ENCODE measurements at places on chromosomes 3 and 15. TPM values are rescaled to one million over a fixed set of nuclear protein-coding genes. Genes with fewer than 3 reads are reported as not detected.

DNA sequence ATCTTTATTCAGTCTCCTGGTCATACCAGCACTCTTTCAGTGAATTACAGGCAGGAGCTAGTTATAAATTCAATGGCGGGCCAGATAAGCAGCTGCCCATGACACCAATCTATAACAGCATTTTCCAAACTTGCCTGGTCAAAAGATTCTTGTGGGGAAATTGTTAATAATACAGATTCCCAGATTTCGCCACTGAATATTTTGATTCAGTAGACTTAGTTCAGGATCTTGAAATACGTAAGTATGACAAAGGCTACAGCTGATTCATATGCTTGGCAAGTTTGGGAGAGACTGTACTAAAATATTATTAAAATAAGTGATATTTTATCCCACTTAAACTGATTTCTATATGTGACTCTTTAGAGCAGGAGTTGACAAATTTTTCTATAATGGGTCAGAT is 119.3 kb downstream of the TMCO5A start:
- no peak for DNase-seq

GRCh38 chr3:186902154-186902553 is 28.2 kb upstream of the ST6GAL1 start:
- no peak for DNase-seq

- peak; percentile 81 for DNase-seq
These were observed 223.2 kb downstream of the MTHFS start for GRCh38 chr15:79673416-79674123.

- no peak for DNase-seq
These were observed 193.4 kb upstream of the SEMA6D start for GRCh38 chr15:47523681-47524475.

DNA sequence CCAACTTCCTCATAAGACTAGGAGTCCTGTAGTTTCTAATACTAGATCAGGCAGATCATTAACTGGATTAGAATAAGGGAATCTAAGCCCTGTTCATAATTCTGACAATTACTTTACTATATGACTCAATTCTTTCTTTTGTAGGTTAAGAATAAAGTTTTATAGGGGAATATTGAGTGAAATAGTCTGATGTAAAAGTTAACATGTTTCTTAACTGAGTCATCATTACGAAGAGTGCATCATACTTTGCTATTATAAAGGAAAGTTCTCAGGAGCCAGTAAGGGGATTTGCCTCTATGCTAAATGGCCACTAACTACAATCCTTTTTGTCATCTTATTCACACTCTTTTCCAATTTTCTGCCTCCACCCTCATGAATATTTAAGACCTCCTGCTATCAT is 63.1 kb downstream of the POLQ start:
- peak; percentile 62 for DNase-seq

GRCh38 chr3:64267721-64268604 is 42.7 kb upstream of the PRICKLE2 start:
- DNase-seq: no peak

- DNase-seq: no peak
These were observed 47.1 kb upstream of the IL20RB start for GRCh38 chr3:136910697-136911096.

DNA sequence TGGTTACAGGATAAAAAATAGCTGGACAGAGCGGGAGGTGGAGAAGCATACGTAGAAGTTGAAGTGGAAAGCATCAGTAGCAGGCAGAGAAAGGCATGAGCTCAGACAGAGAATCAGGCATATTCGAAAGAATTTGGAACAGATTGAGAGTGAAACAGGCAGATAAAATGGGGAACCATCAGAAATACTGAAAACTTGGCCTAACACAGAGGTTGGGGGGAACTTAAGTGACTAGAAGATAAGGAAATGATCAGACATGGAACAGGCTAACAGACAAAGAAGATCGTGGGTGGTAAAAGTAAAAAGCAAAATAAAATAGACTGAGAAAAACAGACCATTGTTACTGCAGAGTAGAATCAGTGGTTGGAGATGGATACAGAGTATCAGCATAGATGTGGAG is 32.9 kb downstream of the GTF2E1 start:
- DNase-seq: no peak

DNA sequence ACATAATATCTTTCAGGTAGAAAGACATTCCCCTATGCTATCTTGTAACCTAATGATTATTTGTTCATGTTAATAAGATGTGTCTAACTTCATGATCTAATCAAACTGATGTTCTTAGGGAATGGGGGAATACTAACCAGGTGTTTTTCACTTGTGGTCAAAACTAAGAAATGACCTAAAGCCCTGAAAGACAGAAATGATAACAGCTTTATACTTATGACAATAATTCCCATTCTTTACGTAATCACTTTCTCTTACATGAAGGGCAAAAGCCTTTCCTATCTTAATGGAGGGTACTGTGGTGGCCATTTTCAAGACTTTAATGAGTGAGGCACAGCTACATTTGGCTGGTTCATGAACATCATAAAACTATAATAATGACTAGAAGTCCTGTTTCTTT is 33.9 kb upstream of the MEIS2 start:
- no peak for DNase-seq

- no peak for DNase-seq
These were observed 278.6 kb downstream of the UBE2E2 start for GRCh38 chr3:23481616-23482278.

DNA sequence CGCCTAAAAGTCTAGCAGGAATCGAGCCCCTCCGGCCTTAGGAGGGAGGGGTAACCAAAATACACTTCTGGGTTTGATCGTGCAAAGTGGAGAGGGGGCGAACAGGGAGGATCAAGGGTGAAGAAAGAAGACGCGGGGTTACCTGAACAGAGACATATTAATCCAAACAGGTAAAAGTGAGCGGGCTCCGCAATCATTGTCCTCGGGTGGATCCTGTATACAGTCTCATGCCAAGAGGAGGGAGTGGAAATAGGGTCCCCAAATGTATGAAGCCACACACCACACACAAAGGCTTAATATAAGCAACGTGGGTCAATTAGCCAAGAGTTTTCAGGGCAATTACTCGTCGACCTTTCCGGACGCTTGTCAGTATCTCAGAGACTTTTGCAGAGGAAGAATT is 749.5 kb downstream of the ROBO1 start:
- DNase-seq: no peak

GUCA1C gene
- total RNA-seq: not detected

ISG20 gene
- 7.8 TPM for total RNA-seq

WNT5A gene
- total RNA-seq: 193 TPM
